ENCODE measurements at places on chromosomes 11 and 22.
A peak's percentile ranks its signal among the peaks of the same experiment; 100 is the strongest.

DNA sequence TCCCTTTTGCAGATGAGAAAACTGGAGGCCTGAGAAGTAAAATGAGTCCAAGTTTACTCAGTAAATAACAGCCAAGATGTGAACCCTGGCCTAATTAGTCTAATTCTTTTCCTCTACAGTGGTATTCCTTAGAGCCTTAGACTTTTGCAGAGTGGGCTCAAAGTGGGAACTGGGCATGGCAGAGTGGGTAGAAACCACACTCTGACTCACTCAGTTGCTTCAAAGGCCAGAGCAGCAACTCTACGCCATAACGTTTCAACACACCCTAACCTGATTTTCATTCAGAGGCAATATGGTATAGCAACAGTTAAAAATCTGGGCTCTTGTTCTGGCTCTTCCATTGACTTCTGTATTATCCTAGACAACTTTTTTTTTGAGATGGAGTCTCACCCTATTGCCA is 2.8 kb downstream of the THRSP start:
- no peak for DNase-seq

- DNase-seq: no peak
Observed at GRCh38 chr11:126723665-126724045, 276.9 kb downstream of the KIRREL3 start.

DNA sequence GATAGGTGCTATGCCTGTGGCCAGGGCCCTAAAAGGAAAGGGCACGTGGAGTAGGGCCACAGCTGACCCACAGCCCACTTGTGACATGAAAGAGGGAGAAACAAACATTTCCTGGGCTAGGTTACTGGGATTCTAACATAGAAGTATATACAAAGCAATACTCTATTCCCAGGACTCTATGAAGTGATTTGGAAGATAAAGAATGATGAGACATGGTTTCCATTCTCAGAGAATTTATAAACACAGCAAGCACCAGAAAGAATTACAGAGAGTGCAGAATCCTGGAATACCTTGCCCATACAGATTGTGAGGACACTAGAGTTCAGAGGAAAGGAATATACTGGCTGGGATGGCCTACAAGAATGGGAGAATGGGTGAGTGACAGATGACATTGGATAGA is 86.4 kb downstream of the KIRREL3 start:
- no peak for DNase-seq

DNA sequence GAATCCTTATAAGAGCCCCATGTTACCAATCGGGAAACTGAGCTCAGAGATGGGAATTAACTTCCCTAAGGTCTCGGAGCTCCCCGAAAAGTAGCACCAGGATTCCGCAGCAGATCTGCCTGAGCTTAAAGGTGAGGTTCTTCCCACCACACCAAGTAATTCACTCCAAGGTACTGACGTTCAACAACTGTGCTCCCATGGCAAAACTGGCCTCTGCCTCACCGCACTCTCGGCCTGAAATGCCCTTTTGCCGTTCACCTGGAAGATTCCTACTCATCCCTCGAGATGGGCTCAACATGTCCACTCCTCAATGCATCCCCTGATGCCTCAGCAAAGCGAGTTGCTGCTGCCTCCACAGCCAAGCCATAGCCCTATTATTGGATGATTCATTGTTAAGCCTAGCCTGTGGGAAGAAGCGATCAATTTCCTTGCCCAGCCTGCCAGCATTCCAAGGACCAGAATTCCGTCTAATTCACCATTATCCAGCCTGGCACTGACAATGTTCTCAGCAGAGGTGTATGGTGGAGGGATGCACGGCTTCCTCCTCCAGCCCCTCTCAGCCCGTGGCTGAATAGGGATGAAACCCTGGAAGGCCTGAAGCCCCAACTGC is 4.2 kb downstream of the PLAAT3 start:
- no peak for DNase-seq

DNA sequence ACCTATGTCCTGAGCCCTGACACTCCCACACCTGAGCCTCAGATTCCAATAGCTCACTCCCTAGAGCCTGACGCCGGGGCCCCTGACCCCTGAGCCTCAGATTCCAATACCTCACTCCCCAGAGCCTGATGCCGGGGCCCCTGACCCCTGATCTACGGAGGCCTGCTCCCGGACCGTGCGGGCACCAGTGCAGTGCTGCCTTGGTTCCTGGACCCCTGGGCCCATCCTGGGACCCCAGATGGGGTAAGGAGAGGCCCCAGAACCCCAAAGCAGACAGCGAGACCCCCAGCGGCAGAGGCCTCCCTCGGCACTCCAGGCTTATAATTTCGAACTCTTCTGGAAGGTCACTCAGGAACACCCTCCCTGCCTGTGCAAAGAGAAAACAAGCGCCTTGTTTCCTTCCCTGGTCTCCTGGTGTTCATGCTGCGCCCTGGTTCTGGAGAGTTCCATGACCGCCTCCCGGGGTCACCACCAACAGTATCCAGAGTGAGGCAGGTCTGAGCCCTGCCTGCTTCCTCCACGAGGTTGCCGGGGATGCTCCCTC is 7.5 kb downstream of the SUSD2 start:
- peak; percentile 12 for DNase-seq

DNA sequence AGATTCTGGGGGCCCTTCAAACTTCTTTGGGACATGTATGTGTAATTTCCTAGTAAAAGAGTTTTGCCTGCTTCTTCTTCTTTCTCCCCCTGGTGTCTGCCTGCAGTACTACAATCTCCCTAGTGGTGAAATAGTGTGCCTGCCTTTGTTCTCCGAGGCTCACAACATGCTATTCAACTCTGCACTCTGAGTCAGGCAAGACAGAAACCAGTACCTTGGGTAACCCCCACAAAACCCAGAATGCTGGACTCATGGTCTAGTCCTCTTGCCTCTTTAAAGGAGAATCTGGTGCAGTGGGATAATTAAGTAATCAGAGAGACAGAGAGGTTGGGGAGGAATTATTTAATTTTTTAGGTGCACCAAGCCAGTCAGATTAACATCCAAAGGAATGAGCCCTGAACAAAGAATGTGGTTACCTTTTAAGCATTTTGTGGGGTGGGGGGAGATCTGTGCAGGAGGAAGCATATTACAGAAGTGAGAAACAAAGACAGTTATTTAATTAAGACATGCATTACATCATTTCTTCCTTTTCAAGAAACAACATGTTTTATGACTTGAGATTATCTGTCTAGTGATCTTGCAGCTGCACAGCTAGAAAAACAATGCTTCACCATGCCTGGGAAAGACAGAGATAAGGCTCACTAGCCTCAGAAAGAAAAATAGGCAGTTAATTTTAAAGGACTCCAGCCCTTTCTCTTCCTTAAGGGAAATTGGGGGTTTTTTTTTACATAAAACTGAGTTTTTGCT is 11.0 kb upstream of the MS4A6A start:
- no peak for DNase-seq

- no peak for DNase-seq
Observed at GRCh38 chr11:16001899-16002426, 354.4 kb downstream of the SOX6 start.

- no peak for DNase-seq
Observed at GRCh38 chr22:30202531-30203006, 44.0 kb downstream of the LIF start.

DNA sequence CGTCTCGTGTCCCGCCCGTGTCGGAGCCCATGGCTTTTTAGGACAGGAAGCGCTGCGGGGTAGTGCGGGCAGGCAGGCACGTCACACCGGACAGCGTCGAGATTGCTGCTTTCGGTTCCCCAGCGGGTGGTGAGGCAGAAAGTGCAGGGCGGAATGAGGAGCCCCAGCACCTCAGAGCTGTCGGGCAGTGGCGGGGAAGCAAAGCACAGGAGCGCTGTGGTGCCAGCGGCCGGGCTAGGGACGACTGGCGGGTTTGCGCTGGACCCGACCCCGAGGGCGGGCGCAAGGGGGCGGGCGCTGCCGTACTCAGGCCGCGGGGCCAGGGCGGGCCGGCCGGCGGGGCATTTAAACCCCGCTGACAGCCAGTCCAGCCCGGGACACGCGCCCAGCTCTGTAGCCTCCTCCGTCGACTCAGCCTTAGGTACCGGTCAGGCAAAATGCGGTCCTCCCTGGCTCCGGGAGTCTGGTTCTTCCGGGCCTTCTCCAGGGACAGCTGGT is at the start of gene SLC37A2:
Gene SLC37A2 (plus strand): TSS at position 375 of the 498 bp plus-strand sequence. CDS start 63 bp downstream, at position 438.
- peak; percentile 83 for DNase-seq

- no peak for DNase-seq
Observed at GRCh38 chr11:108307751-108308150, 84.9 kb downstream of the ATM start.

- DNase-seq: no peak
Observed at GRCh38 chr22:20825624-20826023, 33.0 kb downstream of the PI4KA start.

GRCh38 chr11:47071341-47071740 is 105.3 kb downstream of the ARFGAP2 start:
- DNase-seq: no peak

DNA sequence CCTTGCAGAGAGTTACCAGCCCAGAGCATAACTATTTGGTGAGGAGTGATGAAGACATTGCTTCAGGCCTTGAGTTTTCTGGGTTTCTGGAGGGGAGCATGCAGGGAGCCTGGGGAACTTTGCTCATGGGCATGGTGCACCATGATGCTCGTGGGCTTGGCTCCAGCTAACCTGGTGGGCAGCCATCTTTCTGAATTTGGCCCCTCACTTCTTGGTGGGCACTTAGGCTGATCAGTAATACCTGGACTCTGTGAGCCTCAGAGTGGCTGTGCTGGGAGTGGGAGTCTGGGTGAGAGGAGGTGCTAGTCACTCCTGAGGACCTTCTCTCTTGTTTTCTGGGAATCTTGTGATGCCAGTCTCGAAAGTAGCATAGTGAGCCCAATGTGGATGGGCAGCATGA is 30.6 kb downstream of the AMPD3 start:
- DNase-seq: no peak

DNA sequence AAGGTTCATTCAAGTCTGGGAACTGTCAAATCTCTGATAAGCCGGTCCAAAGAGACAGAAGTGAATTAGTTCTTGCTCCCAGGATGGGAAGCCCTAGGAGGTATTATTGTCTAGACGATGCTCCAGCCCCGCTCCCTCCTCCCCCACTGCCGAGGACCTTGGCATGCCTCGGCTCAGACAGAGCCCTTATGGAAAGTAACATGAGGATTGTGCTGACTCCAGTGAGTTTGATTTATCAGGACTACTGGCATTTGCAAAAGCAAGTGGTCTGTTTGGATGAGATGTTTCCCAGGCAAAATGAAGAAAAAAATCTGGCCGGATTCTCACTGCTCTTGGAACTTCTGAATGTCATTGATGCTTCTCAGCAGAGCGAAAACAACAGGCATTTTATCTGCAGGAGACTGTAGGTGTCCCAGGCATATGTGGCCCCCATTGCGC is 341.0 kb downstream of the ETS1 start:
- no peak for DNase-seq

DNA sequence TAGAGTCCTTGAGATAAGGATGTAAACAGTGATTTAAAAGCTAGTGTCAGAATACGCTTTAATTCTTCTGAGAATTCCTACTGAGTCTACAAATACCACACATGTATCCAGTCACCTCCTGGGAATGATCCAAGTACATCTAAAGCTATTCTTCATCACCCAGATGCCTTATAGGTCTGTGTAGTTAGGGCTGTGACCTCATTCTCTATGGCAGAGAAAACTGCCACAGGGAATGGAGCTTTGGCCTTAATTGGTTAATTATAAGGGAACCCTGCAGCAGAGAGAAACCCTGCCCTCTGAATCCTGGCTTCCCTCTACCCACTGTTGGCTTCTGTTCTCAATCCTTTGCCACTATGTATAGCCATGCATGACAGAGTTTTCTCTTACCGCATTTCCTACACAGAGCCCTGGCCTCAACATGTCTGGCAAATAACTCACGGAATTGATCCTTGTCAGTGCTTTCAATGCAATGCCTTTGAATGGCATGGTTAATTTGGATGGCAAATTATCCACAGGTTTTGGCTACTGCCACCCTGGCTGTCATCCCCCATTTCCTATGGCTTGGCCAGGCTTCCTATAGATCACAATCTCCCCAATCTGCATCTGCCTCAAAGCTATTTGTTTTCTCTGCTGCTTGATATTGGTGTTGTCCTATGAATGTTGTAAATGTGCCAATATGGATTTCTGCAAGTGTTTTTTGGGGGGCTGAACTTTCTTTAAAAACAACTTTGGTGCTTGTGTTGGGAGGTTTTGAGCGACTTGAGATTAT is 2.9 kb downstream of the DIXDC1 start:
- DNase-seq: no peak

GRCh38 chr11:695288-695537 is 191 bp upstream of the DEAF1 start:
- no peak for DNase-seq

DNA sequence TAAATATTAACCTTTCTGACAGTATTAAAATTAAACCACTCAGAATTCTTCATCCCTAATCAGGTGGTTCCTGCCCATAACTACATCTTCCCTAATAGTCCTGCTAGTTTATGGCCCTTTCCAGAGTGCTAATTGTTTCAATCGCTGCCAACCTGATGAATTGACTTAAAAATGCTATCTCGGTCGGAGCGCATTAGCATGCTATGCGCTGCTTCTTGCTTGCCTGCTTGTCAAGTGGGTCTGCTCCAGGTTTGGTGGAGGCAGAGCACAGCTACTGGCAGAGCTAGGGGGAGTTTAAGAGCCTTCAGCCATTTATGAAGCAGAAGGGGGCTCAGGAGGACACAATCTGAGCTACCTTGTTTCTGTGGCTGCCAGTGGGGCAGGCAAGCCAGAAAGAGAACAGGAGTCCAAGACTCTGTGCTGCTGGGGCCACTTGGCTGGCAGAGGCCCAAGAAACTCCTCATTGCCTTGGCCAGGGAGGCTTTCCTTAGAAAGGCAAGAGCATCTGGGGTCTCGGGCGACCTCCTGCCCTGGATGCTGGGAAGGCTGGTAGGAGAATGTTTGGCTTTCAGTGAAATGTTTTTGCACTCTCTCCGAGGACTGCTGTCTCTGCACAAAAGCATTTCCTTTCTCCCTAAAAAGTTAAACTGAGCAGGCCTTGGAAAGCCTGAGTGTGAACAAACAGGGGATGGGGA is 62.1 kb upstream of the PHOX2A start:
- DNase-seq: no peak

DNA sequence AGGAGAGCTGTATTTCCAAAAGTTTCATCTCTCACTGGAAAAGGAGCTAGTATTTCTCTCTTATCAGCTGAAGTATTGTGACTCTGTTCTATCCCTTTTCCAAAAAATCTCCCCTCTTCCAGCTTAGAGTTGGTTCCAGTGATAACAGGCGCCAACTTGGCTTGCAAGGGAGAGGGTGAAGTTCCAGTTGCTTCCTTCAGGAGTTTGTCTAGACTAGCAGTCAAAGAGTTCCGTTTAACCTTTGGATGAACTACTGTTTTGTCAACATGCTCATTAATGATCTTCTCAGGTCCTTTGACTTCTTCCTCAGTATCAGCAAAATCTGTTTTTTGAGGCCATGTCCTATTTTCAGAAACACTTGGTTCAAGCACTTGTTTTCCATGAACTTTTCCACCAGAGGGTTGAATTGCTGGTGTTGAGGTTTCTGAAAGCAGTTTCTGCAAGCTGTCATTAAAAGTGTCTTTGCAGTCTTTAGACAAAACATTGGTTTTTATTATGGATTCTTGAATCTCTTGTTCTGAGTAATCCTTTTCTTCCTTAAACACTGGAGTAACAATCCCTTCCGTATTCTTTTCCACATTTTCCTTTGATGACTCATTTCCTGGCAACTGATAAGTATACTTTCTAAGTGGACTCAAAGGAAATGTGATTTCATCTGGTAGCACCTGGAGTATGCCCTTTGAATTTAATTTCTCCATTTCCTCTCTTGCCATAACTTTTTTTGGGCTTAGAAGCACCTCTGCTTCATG is 39.7 kb upstream of the CCDC89 start:
- DNase-seq: no peak

All from GM12891 (cell line).